ENCODE measurements at places on chromosomes 7 and 10.

GRCh38 chr7:121371367-121371766, 24.7 kb downstream of the FAM3C start:
- no peak for DNase-seq

- DNase-seq: no peak
Measured at GRCh38 chr10:124830445-124830844, 28.8 kb downstream of the ABRAXAS2 start.

DNA sequence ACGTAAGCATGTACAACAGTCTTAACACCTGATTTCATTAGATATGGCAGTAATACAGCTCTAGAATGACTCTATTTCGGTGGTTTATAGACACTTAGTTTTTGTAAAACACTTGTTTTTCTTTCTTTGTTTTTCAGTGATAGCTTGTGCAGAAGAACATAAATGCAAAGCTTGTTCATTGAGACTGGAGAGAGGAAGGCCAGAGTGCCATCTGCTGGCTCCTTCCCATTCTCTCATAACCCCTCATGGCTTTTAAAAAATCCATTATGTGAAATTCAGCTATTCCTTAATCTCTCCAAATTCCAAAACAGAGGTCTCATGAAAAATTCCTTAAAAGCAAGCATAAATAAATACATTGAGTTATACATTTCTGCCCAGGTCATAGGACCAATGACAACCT, 76.3 kb downstream of the CACNB2 start:
- DNase-seq: no peak

GRCh38 chr10:87844837-87845623, 18.3 kb downstream of the KLLN start:
- no peak for DNase-seq

DNA sequence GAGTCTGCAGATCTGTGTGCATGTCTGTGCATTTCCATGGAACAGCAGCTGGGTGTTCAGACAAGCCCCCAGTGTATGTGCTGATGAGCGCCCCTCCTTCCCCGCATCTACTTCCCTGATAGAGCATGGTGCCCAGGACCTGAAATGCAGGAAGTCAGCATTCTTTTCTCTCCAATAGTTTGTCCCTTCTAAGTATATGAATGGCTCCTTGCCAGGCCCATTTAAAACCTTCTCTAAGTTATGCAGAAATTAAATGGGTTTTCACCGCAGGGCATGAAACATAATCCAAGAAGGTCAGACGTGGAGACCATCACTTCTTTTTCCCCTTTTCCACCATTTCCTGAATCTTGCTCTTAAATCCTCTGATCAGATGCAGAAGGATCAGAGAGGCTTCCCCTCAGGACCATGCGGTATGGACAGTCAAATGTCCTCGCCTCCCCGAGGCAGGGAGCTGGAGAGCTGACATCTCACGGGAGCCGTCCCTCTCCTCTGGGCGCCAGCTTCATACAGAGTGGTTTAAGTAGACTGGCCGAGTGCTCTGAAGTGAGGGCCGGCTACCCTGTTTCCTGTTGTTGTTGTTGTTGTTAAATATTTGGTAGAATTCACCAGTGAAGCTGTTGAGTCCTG, 155.3 kb downstream of the C10orf105 start:
- no peak for DNase-seq

- DNase-seq: no peak
Measured at GRCh38 chr7:33824911-33825459, 80.4 kb upstream of the BMPER start.

- no peak for DNase-seq
Measured at GRCh38 chr10:19333631-19334030, 285.0 kb downstream of the MALRD1 start.

GRCh38 chr10:10967029-10967428, 50.6 kb upstream of the CELF2 start:
- DNase-seq: no peak

DNA sequence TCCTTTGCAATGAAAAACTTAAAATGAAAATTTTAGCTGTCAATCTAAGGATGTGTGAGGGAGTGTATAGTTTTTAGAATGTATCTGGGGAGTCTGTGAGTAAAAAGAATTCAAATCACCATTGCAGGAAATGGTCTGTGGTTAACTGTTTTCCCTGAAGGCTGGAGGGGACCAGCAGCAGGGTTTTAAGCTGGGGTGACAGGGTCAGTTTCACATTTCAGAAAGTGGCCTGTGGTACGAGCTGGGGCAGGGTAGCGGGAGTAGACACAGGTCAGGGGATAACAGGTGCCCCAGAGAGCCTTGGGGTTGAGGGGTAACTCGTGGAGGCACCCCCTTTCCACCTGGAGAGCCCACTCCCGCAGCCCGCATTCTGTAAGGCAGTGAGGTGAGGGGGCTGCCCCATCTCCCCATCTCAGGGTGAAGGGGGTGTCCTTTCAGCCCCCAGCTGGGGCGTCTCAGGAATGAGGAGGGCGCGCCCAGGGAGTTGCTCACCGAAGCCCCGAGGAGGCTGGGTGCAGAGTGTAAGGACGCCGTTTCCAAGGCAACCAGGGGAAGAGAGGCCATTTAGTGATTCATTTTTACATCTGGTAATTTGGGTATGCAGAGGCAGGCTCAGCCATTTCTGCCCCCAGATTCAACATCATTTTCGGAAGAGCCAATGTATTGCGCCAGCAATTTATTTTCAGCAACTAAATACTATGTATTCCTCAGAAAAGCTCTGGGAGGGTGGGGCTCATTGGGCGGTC, 168.9 kb downstream of the SLIT1 start:
- DNase-seq: no peak

GRCh38 chr10:132005147-132005546, 23.4 kb upstream of the BNIP3 start:
- no peak for DNase-seq

- DNase-seq: peak; percentile 24
Measured at GRCh38 chr10:106513352-106513771, 651.1 kb downstream of the SORCS1 start.
